ENCODE measurements at places on chromosomes 4 and X. TPM values are rescaled to one million over a fixed set of nuclear protein-coding genes. Genes with fewer than 3 reads are reported as not detected.

The DCK gene
- 15.5 TPM for total RNA-seq

DNA sequence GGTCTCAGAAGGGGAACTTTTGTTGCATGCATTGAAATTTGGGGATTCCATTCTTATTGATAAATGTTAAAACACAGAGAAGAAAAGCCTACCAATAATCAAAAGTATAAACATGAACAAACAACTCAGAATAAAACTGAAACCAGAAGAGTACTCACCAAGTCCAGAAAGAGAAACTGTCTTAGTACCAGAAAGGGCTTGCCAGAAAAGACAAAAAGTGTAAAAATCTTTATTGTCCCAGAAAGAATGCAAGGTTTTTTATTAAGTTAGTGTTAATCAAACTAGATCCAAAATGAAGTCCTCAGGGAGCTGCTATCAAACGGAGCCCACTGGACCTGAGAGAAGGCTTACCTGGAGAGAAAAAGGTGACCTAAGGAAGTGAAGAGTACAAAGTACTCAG is 897.5 kb downstream of the PCDH7 start:
- no peak for DNase-seq

GRCh38 chrX:107465932-107466620 is 16.6 kb downstream of the FRMPD3 start:
- peak; percentile 61 for DNase-seq

GRCh38 chrX:134886002-134886596 is 104.7 kb upstream of the SMIM10 start:
- DNase-seq, result peak; percentile 52

DNA sequence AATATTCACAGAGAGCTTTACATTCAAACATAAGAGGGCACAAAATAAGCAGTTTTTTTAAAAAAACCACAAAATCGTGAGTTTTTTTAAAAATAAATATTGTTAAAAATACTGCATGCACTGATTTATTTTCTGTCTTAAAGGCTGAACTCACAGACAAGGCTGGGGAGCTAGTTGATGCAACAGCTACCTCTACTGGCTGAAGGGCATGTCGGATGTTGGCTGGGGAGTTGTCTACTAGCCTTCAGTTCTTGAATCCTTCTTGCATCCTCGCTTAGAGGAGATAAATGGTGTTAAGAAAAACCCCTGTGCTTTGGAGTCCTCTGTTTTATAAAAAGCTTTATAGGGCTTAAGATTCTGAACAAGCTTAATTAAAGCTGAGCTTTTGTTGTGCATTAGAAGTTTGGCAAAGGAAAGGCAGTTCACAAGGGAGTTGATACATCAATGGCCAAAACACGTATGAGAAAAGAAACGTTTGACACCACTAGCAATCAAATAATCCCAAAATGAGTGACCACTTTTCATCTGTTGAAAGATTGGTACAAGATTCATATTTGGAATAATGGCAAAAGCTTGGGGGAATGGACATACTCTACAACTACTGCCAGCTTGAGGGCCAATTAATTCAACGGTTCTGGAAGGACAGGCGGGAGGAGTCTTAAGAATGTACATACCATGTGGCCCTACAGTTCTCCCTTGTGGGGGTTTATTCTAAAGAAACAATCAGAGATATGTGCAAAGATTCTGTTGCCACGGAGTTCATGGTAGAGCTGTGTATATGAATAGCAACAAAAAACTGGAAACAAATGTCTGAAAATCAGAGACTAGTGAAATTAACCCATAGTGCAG is 94.7 kb downstream of the SEL1L3 start:
- DNase-seq, result peak; percentile 88

GRCh38 chr4:119105605-119106004 is 30.0 kb upstream of the MYOZ2 start:
- no peak for DNase-seq

Measured in endodermal cell (in vitro differentiated cells).